ENCODE measurements at places on chromosomes 11 and 22. TPM values are rescaled to one million over a fixed set of nuclear protein-coding genes. Genes with fewer than 3 reads are reported as not detected.
A peak's percentile ranks its signal among the peaks of the same experiment; 100 is the strongest.

DNA sequence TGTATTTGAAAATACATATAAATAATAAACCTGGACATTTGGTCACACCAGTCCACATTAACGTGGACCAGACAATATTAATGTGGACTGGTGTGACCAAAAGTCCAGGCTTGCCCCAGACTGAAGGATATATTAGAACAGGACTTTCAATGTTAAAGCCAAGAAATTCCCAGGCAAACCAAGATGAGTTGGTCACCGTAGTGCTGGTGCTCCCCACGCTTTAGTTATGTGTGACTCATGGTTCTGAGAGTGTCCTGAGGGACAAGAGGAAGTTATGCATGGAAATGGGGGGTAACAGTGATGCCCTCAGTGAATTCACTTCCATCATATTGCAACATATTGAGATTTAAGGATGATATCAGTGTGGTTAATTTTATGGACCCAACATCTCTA is 31.4 kb downstream of the POU2AF1 start:
- no peak for ATAC-seq

- ATAC-seq = peak; percentile 21
Observed at GRCh38 chr22:30308518-30309230, 18.1 kb downstream of the TBC1D10A start.

- ATAC-seq = no peak
Observed at GRCh38 chr11:57778318-57779037, 16.9 kb downstream of the CTNND1 start.

- ATAC-seq = peak; percentile 96
Observed at GRCh38 chr11:47946682-47947559, 33.4 kb upstream of the PTPRJ start.

GRCh38 chr11:14269692-14270573 is 89.0 kb downstream of the RRAS2 start:
- no peak for ATAC-seq

- ATAC-seq = no peak
Observed at GRCh38 chr11:64654958-64655541, 64.0 kb downstream of the SLC22A12 start.

- ATAC-seq = peak; percentile 6
Observed at GRCh38 chr11:85672105-85672902, 7.4 kb upstream of the CREBZF start.

Gene LRRN4CL
- 0.45 TPM for total RNA-seq

Gene APOBEC3B
- 33.6 TPM for total RNA-seq

Gene DNAJB13
- total RNA-seq = not detected

Gene PKNOX2
- total RNA-seq = not detected
